GM23248 (cell line): ENCODE measurements at places on chromosomes 2 and 18. TPM values are rescaled to one million over a fixed set of nuclear protein-coding genes. Genes with fewer than 3 reads are reported as not detected.

DNA sequence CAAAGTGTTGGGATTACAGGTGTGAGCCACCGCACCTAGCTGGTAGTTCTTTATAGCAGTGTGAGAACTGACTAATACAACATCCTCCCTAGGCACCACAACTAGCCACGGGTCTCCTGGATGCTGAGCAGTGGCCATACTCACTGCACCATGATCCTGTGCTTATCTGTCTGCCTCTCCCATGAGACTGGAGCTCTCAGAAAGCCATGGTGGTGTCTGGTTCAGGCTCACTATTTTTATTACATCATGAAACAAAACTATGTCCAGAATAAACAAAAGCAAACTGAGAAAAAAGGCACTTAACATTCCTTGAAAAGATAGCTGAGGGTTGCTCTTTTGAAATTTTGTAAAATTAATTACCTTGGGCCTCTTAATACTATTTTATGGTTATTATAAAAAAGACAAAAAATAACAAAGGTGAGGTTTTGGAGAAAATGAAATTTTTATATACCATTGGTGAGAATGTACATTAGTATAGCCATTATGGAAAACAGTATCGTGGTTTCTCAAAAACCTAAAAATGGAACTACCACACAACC is 90.7 kb upstream of the TFCP2L1 start:
- no peak overlapping the region for H3K27ac ChIP-seq
- DNase-seq: no peak
- H3K4me1 ChIP-seq: no peaks in the 10 kb centered on the region

DNA sequence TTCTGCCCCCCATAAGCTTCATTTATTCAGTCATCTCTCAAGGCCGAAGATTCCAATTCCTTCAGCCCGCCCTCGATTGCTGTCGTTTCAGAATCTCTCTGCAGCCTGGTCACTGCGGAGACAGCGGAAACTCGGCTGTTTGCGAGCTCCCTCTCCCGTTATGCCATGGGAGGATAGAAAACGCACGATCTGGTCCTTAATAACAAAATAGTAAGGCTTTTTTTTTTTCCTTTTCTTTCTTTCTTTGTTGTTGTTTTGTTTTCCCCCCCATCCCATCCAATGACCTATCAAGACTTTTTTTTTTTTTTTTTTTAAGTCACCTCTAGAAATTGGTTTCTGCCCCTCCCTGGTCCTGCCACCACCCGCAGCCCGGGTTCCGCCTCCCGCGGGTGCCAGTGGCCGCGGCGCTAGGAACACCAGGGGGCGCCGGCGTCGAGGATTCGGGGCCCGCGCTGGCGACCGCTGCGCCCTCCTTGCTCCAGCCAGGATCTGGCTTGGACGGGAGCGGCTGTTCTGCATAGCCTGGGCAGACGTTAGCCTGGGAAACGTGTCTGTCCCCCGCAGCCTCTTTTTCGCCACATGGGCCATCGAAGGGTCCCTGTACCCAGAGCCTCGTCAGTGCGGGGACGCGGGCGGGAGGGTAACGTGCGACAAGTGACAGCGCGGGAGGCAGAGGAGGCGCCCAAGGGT is 10.1 kb downstream of the CPLX4 start:
- no peaks in the 10 kb centered on the region for H3K36me3 ChIP-seq
- H3K27ac ChIP-seq: no peak overlapping the region
- H3K4me1 ChIP-seq: no peaks in the 10 kb centered on the region

DNA sequence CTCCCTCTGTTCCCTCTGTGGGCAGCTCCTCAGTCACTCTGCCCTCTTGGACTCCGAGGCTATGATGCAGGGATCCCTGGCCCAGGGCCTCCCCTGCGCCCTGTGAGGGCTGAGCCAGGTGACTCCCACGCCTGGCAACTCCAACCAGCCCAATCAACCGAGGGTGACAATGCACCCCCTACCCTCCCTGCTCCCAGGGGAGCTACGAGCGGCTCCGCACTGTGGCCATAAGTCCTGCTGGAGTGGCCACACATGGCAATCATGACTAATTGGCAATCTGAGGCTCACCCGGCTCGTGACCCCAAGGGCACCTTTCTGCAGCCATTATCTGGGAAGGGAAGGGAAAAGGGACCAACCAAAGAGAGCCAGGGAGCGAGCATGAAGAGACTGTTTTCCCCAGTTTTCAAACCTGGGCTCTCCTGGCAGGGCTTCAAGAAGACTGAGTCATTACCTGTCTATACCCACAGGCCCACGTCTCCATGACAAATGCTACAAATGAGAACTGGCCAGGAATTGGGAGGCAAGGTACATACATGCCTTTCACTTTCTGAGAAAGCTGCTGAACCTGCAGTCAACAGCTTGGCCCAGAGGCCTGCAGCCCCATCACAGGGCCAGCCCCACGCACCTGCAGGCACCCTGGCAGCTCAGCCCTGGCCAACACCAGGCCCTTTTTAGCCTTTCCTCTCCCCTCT is 45.1 kb downstream of the RPL31 start:
- H3K4me1 ChIP-seq: no peaks in the 10 kb centered on the region
- no peak overlapping the region for H3K27ac ChIP-seq
- H3K4me3 ChIP-seq: no peak overlapping the region

PTRHD1 gene
- total RNA-seq: 13.3 and 27.5 TPM in 2 replicates

GKN2 gene
- total RNA-seq: not detected in 2 replicates
